ENCODE measurements at places on chromosomes 7 and 10. TPM values are rescaled to one million over a fixed set of nuclear protein-coding genes. Genes with fewer than 3 reads are reported as not detected.
A peak's percentile ranks its signal among the peaks of the same experiment; 100 is the strongest.

- no peak for DNase-seq
- H3K4me1 ChIP-seq: no peaks in the 10 kb centered on the region
- H3K4me3 ChIP-seq: no peak overlapping the region
- no peaks in the 10 kb centered on the region for H3K36me3 ChIP-seq
- H3K27me3 ChIP-seq: no peaks in the 10 kb centered on the region
Measured at GRCh38 chr7:38142736-38143135, 35.3 kb upstream of the STARD3NL start.

DNA sequence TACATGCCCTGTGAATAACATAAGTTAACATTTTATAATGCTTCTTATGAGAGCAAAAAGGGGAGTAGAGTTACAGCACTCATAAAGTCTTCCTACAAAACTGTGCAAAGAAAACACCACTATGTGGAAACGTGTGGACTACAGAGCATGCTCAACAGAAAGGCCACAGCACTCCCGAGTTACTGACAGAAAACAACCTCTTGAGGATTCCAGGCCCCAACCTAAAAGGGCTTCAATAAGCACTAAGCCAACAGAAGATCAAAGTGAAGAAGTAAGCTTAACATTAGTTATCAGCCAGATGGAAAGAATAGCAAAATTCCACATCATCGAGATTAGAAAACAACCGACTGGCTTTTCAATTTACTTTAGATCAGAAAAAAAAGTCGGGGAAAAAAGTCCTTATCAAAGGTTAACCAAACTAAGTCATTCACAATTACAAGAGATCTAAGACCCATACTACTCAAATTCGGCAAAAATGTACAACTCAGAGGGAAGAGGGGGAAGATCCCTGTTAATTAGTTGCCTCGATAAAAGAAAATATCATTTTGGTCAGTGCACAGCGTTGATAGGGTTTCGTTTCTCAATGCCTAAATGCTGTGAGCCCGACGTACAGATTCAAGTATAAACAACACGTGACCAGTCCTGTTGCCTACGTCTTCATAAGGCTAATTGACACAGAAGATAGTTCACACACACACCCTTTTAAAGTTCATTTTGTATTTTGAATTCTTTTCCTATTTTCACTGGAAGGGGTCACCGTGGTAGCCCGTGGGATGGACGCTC is 1.4 kb downstream of the KBTBD2 start:
- H3K4me1 ChIP-seq: peaks cover 7% of the 10 kb centered on the region
- H3K27me3 ChIP-seq: no peaks in the 10 kb centered on the region
- H3K36me3 ChIP-seq: no peaks in the 10 kb centered on the region
- peak overlapping the region; percentile 86 for H3K4me3 ChIP-seq
- DNase-seq: peak; percentile 62

GRCh38 chr10:23976275-23976674 is 232.7 kb upstream of the KIAA1217 start:
- H3K27ac ChIP-seq: no peak overlapping the region
- no peak overlapping the region for H3K4me3 ChIP-seq
- no peaks in the 10 kb centered on the region for H3K4me1 ChIP-seq
- no peaks in the 10 kb centered on the region for H3K36me3 ChIP-seq
- H3K27me3 ChIP-seq: no peaks in the 10 kb centered on the region
- DNase-seq: no peak

GRCh38 chr7:147136352-147136751 is 1019.8 kb downstream of the CNTNAP2 start:
- no peaks in the 10 kb centered on the region for H3K27me3 ChIP-seq
- H3K4me3 ChIP-seq: no peak overlapping the region
- no peaks in the 10 kb centered on the region for H3K4me1 ChIP-seq
- no peak overlapping the region for H3K27ac ChIP-seq

DNA sequence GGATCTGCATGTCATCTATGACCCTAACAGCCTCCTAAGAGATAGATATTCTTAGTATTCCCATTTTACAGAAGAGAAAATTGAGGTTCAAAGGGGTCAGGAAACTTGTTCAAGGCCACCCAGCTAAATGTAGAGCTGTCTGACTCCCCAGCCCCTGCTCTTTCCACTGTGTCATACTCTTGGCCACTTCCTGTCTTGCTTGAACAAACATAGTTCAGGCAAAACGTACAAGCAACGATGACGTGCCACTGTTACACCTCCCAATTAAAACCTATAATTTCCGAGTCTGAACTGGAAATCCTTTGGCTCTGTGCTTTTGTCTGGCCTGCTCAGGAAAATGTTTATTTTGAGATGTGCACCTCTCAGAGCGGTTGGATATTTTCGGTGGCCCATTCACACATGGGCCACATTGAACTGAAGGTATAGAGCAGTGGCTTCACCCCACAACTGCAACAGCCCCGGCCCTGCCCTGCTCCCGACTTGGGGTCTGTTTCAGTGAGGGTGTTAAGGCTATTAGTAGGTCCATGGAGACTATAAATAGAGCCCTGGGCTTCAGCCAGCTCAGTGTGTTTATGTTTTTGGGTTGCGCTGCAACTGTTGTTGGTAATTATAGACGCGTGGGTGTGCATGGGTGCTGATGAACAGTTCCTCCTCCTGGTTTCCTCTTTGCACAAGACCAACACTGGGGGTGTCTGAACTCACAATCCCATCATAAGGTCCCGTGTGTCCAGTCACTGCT is 172.3 kb upstream of the ADO start:
- DNase-seq: peak; percentile 30
- H3K27ac ChIP-seq: no peak overlapping the region
- H3K4me3 ChIP-seq: no peak overlapping the region
- H3K36me3 ChIP-seq: no peaks in the 10 kb centered on the region
- H3K4me1 ChIP-seq: peaks cover 5% of the 10 kb centered on the region

The TAS2R4 gene
- total RNA-seq: 1.5 TPM

The GDF10 gene
- total RNA-seq: 25.1 TPM
